Heart left ventricle (tissue), 16 donors: ENCODE measurements at places on chromosomes 5 and 9.

DNA sequence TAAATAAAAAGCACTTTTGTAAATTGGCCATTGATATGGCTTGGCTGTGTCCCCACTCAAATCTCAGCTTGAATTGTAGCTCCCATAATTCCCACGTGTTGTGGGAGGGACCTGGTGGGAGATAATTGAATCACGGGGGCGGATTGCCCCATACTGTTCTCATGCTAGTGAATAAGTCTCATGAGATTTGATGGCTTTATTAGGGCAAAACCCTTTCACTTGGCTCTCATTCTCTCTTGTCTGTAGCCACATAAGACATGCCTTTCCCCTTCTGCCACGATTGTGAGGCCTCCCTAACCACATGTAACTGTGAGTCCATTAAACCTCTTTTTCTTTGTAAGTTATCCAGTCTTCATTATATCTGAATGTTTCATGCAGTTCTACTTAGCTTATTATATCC, 153.2 kb downstream of the TARS1 start:
- no peak for DNase-seq

DNA sequence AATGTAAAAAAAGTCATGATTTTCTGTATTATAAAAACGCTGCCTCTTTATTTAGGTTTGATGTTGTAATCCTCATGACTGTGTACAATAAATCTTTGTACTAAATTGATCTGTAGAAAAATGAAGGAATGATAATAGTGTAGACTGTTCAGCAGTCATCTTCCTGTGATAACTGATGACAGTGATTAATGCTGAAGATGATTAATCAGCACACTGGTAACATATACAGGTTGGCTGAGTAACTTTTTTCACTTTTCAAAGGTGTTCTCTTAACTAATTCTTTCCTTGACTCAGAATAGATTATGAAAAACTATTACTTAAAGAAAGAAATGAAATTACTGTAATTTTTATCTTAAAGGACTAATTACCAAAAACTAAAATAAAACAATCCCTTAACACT, 122.5 kb downstream of the RFX3 start:
- no peak for DNase-seq

DNA sequence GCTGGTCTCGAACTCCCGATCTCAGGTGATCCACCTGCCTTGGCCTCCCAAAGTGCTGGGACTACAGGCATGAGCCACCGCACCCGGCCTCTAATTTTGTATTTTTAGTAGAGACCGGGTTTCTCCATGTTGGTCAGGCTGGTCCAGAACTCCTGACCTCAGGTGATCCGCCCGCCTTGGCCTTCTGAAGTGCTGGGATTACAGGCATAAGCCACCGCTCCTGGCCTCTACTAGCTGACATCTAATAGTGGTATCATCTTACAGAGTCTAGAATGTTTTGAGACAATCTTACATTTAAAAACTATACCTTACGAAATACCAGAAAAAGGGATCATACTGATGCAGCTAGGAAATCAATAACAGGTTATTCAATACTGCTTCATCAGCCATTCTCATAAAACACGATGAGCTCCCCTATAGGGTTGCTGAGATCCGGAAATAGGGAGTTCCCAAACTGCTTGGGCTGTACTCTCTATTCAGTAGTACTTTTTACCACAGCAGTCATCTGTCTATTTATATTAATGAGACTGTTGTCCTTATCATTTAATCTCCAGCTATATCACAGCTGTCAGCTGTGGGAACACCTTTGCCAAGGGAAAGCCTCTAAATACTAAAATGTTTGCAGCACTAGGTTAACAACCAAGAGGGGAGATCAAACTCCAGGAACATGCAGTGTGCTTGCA, 8.1 kb upstream of the UBE2D2 start:
- no peak for DNase-seq

DNA sequence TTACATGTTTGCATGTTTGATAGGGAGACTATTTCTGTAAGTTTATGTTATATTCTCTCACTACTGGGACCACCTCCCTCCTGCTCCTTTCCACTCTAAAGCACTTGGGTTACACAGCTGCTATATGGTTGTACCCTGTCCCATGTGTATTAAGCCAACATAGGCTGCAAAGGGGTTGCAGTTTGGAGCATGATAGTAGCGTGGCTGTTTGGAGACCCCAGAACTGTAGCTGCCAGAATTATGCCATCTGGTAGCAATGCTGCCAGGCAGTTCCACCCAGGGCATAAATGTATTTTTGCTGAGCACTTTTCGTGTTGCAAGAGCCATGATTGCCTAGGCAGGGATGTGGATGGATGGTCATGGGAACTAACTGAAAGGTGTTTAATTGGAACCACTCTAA, 81.8 kb downstream of the CNTLN start:
- DNase-seq = no peak

DNA sequence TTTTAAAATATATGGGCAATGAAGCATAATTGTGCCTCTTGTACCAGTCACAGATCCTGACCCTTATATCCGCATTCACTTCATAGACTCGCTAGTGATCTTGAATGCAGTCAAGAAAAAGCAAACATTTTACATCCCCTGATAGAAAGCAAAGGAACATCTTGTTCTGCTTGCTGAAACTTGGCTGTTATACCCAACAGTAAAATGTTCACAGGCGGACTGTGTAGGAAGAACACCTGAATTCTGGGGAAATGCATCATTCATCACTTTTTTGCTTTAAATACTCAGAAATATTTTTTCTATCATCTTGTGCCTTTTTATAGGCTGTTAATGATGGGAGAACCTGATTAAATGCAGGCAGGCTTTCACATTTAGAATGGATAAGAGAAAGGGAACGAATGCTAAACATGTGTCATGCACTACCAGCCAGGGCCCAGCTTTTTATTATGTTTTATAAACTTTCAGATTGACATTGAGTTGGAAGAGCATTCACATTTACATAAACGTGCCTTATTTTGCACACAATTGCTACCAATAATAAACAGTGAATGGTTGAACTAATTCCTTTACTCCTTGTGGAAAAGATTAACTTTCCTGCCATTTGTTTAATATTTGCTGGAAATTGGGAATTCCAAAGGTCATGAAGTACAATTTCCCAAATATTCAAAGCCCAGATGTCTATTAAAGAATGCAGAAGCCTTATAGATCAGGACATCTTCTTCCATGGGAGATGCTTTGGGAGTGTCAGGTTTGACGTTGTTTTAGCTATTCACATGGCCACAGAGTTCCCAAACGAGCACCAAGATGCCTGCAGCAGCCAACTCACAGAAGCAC, 756.2 kb downstream of the TLE1 start:
- DNase-seq = no peak

DNA sequence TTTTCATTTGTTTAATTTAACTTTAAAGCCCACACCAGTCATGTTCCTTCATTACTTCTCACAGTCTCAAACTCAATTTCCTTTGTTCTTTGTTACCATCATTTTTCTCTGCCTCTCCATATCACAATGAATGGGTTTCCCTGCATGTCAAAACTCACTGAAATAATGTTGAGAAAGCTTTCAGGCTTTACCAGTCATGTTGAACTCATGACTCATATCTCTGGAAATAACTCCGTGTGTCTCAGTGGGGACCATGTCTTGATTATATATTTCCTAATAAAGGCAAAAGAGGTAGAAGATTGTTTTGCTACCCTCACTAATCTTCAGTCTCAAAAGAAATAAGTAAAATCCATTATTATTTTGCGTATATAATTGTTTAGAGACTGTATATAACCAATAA, 231.2 kb downstream of the CHSY3 start:
- no peak for DNase-seq

DNA sequence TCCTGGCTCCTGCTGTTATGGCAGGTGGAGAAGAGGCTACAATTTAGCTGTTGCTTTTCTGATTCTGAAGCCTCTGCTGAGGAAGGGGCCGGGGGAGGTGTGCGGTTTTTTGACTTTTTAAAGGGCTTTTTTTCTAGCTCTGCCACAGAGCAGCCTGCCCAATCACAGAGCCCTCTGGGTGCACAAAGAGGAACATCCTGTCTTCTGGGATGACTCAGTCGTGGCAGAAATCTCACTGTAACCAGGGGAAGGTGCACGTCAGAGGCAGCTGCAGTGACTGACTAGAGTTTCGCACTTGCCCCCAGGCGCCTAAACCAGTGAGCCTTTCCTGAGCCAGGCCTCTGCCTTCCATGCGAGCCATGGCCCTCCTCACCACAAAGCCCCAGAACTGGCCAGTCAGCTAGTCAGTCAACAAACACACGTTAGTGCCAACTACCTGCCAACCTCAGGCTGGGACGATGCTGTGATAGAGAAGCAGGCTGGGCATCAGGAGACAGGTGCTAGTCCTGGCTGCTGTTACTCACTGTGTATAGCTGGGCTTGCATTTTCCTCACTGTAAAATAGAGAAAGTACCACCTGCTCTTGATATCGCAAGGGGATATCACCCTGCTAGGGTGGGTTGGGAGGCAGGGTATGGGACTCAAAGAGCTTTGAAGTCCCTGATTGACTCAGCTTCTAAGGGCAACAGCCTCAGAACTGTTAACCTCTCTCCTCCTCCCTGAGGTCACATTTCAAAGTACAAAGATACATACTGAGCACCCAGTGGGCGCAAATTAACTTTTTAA, 2.2 kb downstream of the AKNA start:
- DNase-seq = peak; percentile 77
